ENCODE measurements at places on chromosomes 5 and 9.

GRCh38 chr9:105023788-105024187 lies 95.8 kb upstream of the ABCA1 start:
- DNase-seq, result no peak

DNA sequence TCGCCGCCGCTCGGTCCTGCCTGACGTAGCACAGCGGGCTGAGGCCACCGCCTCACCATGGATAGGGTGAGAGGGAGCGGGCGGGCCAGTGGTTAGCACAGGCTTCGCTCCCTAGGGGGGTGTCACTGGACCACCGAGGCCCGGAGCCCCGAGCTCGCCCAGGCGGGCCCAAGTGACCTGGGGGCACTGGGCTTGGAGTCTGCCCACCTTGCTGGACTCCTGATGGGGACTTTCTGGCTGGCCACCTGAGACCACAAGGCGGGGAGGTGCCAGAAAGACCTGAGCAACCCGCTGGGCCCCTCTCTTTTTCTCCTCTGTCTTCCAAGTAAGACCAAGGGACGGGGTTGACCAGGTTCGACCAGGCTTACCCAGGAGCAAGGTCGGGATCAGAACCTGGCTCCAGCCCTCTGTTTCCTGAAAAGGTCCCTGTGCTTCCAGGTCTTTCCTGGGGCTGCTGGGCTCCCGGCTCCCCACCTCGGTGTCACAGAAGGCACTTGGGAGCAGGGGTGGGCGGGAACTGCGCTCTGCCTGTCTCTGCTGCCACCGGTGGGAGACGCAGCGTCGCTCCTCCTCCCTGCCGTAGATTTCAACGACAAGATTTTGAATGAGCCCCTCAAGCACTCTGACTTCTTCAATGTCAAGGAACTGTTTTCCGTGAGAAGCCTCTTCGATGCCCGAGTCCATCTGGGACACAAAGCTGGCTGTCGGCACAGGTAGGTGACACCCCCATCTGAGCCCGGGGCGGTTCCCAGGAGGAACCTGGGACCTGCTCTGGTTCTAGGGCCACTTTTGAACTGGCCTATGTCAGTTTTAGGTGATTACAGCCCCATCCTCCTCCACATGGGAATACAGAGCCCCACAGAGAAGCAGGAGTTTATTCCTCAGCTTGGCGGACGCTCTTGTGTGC lies 1.0 kb downstream of the MRPS2 start:
- DNase-seq, result no peak

GRCh38 chr5:7955476-7955875 lies 86.5 kb downstream of the MTRR start:
- DNase-seq, result no peak

GRCh38 chr9:87108661-87109060 lies 161.4 kb upstream of the GAS1 start:
- DNase-seq, result no peak

DNA sequence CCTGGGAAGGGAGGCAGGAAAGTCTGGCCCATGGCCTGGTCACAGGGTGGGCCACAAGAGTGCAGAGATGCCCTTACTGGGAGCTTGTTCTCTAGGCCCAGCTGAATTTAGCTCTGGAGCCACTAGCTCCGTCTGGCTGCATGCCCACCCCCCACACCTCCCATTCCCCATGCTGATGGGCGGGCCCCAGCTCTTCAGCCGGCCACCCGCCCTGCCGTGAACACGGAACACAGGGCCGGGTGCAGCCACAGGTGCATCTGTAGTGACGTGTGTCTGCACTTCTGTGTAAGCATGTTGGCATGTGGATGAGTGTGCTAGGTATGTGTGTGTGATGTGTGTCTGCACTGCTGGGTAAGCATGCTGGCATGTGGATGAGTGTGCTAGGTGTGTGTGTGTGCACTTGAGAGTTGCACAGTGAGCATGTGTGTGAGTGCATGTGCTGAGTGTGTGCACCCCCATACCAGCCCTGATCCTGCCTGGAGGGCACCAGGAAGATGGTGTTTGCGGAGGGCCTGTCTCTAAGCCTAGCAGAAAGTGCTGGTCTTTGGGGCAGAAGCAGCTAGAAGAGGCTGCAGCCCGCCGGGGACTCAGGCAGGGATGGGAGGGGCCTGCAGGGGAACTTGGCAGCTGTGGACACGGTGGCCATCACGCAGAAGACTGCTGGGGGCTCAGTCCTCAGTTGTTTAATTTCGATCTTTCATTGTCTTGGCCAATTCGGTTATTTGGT lies 136.4 kb downstream of the CACNA1B start:
- no peak for DNase-seq

- DNase-seq, result no peak
Measured at GRCh38 chr5:170327168-170327567, 29.6 kb upstream of the LCP2 start.

- no peak for DNase-seq
Measured at GRCh38 chr5:128199104-128199503, 115.5 kb downstream of the SLC12A2 start.

GRCh38 chr5:92553326-92553725 lies 1027.7 kb downstream of the NR2F1-AS1 start:
- no peak for DNase-seq

GRCh38 chr5:83538786-83539462 lies 67.4 kb downstream of the VCAN start:
- no peak for DNase-seq

DNA sequence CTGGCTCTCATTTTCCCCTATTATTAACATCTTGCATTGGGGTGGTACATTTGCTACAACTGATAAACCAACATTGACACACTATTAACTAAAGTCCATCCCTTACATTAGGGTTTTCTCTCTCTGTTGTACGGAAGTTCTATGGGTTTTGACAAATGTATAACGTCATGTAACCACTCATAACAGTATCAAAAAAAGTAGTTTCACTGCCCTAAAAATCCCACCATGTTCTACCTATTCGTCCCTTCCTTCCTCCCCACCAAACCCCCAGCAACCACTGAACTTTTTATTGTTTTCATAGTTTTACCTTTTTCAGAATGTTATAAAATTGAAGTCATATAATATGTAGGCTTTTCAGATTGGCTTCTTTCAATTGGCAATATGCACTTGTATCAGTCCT lies 40.1 kb downstream of the MLLT3 start:
- no peak for DNase-seq

DNA sequence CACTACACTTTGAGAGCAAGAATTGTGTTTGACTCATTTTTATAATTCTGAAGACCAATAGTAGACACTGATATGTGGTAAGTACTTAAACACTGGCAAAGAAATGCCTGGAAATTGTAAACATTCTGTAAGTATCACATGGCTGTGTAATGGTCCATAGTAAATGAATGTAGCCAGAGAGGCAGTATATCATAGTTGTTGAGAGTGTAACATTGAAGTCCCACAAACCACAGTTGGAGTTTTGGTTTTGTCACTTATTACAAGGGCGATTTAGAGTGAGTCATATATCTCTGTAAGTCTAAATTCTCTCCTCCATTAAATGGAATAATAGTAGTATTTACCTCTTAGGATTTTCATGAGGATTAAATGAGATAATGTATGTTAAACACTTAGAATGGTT lies 181.1 kb upstream of the MEF2C start:
- no peak for DNase-seq

GRCh38 chr9:81682797-81683196 lies 6.5 kb downstream of the TLE1 start:
- no peak for DNase-seq

- peak; percentile 62 for DNase-seq
Measured at GRCh38 chr5:134526483-134527155, 1.1 kb downstream of the JADE2 start.

DNA sequence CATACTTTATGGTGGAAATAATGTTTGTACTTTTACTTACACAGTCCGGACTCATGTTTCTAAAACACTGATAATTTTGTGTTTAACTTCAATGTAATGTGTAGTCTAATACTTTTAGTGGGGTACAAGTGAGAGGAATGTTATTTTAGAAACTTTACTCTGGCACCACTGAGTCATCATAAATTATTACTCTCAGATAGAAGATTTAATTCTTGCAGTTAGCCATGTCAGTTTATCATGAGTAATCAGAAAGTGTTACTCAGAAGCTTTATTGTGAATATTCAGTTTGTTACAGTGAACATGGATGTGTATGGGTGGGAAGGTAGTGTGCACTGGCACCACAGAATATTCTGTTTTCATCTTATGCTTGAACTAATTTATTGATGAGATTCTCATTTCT lies 20.0 kb downstream of the OGN start:
- DNase-seq, result no peak

DNA sequence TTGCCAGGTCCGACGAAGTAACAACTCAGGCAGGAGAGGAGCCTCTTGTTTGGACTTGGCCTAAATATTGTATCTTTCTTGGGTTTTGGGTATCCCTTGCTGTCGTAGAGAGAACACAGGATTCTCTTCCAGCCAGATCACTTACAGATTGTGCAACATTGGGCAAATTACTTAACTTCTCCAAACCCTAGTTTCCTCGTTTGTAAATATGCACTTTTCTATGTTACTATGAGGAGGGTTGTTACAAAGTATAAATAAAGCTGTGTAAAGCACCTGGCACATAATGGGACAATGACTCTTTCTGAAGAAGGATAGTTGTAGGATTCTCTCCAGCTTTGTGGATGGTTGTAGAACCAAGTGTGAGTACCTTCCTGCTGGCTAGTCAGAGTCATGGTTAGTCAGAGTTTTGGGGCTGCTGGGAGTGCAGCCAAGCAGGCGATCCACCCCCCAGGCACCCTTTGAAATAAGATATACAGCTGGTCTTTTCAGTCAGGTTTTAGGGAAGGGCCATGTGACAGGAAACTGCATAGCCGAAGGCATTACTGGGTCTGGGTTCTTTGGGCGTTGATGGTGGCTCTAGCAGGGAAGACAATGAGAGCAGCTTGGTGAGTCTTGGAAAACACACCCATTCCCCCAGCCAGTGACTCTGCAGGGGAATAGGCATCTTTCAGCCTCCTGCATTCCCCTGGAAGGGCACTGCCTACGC lies 49.9 kb upstream of the GDNF start:
- no peak for DNase-seq

GRCh38 chr5:68953875-68954617 lies 139.8 kb upstream of the SLC30A5 start:
- no peak for DNase-seq

- DNase-seq, result no peak
Measured at GRCh38 chr5:8864053-8864452, 681.8 kb downstream of the SEMA5A start.

- no peak for DNase-seq
Measured at GRCh38 chr9:7982907-7983306, 183.3 kb upstream of the DMAC1 start.

DNA sequence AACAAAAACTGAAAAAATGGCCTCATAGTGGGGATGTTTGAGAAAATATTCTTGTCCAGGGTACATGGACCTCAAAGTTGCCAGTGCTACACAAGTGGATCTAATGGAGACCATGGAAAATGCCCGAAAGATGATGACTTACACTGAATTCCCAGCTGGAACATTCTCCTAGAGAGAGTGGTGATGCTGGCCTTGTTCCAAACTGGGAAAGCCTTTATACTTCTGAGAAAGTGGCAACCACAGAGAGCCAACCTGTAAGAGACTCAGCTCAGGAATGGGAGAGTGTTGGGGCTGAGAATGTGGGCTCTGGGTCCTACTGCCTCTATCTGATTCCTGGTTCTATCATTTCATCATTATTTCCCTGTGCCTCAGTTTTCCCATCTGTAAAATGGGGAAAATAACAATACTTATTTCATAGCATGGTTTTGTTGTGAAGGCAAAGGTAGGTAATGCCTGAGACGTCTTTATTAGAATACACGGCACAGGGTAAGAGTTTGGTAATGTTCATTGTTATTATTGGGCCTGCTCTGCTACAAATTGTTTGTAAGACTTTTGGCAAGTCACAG lies 229.0 kb upstream of the PANK3 start:
- no peak for DNase-seq

DNA sequence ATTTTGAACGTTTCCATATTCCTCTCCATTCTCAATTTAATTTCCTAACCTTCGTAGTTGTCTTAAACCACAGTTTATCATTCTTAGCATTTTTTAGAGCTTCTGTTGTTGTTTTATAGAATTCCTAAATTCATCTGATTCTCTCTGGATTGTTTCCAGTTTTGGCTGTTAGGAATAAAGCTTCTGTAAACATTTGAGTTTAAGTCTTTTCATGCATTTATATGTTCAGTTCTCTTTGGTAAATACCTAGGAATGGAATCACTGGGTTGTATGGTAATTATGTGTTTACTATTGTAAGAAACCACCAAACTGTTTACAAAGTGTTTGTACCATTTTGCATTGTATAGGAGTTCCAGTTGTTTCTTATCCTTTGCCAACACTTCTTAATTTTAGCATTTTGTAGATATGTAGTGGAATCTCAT lies 29.7 kb downstream of the GPR21 start:
- DNase-seq, result no peak

- no peak for DNase-seq
Measured at GRCh38 chr5:169628892-169629291, 8.2 kb upstream of the DOCK2 start.

- no peak for DNase-seq
Measured at GRCh38 chr5:1494780-1495524, 28.8 kb downstream of the LPCAT1 start.

GRCh38 chr5:76982450-76982849 lies 29.6 kb downstream of the CRHBP start:
- DNase-seq, result no peak

- DNase-seq, result no peak
Measured at GRCh38 chr5:41410307-41410706, 100.1 kb downstream of the PLCXD3 start.

GRCh38 chr5:175711031-175711430 lies 53.2 kb downstream of the HRH2 start:
- no peak for DNase-seq

DNA sequence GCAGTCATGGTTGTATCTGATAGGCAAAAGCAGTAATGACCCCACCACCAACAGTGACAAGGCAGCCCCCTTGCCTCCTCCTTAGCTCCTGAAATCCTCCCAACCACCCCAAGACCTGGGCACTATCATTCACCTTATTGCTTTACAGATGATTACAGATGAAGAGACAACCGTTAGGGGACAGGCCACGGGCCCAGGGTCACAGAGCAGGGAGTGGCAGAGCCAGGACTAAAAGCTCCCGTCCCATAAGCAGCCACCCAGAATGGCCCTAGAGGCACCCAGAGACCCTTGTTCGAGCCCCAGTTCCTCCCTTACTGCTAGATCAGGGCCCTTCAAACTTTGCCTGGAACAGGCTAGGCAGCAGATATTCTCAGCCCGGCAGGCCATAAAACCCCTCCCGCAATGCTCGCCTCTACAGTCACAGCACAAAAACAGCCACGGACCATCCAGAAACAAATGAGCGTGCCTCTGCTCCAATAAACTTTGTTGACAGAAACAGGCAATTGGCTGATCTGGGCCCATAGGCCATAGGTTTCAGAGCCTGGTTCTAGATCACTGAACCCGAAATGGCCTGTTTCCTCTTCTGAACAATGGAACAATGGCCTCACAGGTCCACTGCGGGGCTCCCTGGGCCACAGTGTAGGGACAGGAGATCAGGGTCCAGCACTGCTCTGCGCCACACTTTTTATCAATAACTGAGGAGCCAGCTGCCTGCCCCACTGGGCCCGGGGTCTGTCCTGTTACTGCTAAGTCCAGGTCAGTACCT lies 67.0 kb downstream of the LRSAM1 start:
- no peak for DNase-seq

- no peak for DNase-seq
Measured at GRCh38 chr5:14258840-14259239, 115.7 kb downstream of the TRIO start.

All from stimulated activated CD8-positive, alpha-beta memory T cell treated with anti-CD3 and anti-CD28 coated beads, Interleukin-15, amount 100 ng/mL, for 24 hours (primary cell).